Bronchial epithelial cell (primary cell): ENCODE measurements at places on chromosomes 11 and 22. TPM values are rescaled to one million over a fixed set of nuclear protein-coding genes. Genes with fewer than 3 reads are reported as not detected.

HBG1 gene
- total RNA-seq = not detected in 2 replicates

SYT12 gene
- total RNA-seq = 2.0 and 2.9 TPM in 2 replicates

RAC2 gene
- 2.6 and 6.3 TPM in 2 replicates for total RNA-seq

CTSW gene
- total RNA-seq = not detected in 2 replicates

RPL27A gene
- total RNA-seq = 1,214 and 1,407 TPM in 2 replicates

TMEM151A gene
- not detected in 2 replicates for total RNA-seq

CARD10 gene
- total RNA-seq = 8.1 and 14.2 TPM in 2 replicates

KIF18A gene
- total RNA-seq = 0.51 and 0.79 TPM in 2 replicates

- DNase-seq = no peak
Observed at GRCh38 chr11:117919341-117919740, 9.9 kb downstream of the TMPRSS13 start.

GRCh38 chr11:1819074-1819473, 15.7 kb upstream of the SYT8 start:
- no peak for DNase-seq

DNA sequence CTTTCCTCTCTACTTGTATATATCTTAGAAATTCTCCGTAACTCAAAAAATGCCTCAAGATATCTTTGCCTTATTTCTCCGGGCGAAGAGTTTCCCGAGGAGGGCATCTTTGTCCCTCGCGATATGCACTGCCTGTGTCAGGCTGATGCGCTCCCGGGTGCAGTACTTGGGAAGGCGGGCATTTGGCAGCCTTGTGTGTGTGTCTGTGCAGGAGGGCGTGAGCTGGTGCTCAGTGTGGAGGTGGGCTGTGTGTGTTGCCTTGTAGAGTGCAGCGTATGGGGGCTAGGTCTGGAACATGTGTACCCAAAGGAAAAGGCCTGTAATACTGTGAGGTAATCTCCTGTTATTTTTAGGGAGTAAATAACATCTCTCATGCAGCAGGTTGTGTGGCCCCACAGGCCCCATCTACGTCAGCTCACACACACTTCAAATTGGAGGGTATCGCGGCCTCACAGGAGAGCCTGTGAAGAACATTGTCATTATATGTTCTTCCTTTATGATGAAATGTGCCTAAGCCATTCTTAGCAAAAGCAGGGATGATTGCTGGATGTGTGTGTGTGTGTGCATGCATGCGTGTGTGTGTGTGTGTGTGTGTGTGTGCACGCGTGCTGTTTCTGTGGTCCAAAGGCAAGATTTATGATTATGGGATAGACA, 77.5 kb downstream of the KCNJ1 start:
- no peak for DNase-seq

DNA sequence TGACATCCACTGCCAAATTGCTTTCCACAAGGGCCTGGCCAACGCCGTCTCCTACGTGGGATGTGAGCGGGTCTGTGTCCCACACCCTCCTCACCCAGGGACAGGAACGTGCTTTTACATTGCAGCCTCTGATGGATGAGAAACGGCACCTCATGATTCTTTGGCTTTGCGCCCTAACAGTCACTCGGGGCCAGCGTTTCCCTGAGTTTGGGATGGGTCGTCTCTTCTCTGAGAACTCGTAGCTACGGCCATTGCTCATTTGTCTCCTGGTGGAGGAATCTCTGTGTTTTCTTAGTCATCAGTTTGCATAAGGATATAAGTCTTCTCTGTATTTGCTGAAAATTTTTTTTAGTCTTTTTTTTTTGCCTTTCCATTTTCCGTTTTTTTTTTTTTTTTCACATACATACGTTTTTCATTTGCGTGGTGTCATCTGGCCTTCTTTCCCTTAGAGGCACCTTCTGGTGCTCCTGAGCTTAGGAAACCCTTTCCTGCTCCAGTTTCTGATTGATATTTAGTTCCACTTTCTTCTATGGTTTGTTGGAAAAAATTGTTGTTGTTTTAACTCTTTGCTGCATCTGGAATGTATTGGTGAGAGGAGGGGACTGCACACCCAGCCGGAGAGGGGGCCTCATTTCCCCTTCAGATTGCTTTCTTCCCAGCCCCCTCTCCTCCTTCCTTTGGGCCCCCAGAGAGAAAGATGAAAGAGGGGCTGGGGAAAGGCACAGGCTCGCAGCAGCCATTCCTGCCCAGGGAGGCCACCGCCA, 12.0 kb downstream of the TNNT3 start:
- DNase-seq = peak; percentile 22

GRCh38 chr11:16896729-16897469, 117.3 kb downstream of the PLEKHA7 start:
- DNase-seq = no peak

GRCh38 chr22:35523167-35523947, 17.3 kb upstream of the RASD2 start:
- no peak for DNase-seq

DNA sequence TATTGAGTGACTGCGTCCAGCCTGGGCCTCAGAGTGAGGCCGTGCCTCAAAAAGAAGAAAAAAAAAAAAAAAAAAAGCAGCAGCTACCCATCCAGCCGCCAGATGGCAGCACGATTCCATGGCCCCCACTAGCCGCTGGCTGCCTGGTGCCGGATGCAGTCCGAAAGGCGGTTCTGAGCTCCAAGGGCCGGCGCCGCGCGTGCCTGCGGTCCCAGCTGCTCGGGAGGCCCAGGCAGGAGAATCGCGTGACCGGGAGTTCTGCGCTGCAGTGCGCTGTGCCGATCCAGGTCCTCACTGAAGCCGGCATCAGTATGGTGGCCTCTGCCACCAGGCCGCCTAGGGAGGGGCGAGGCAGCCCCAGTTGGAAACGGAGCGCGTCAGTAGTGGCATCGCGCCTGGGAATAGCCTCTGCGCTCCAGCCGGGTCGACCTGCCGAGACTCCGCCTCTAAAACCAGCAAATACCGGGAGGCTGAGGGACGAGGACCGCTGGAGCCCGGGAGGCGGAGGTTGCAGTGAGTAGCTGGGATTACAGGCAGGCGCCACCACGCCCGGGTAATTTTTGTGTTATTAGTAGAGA, 19.3 kb downstream of the SCARF2 start:
- peak; percentile 40 for DNase-seq

GRCh38 chr11:11583801-11584529, 37.8 kb downstream of the GALNT18 start:
- DNase-seq = no peak
